ENCODE measurements at places on chromosomes 16 and 17.

GRCh38 chr16:10791048-10791447 is 27.5 kb downstream of the TVP23A start:
- DNase-seq = no peak

DNA sequence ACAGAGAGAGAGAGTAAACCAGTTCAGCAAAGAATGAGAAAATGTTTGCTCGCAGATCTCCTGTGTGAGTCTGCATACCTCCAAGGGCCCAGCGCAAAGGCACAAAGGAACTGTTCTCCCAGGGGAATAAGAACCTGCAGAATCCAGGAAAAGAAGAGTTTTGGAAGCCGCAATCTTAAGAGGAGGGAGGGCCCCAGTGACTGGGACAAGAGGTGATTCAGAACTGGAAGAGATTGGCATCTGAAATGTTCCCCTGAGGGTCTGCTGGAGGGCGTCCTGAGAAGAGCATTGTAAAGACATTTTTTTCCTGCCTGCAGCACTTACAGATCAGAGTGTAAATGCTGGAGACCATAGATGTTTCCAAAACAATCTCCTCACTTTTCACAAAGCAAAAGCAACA is 6.1 kb downstream of the ATMIN start:
- DNase-seq = no peak

- DNase-seq = no peak
Observed at GRCh38 chr16:86517652-86518258, 7.4 kb downstream of the FOXF1 start.

- no peak for DNase-seq
Observed at GRCh38 chr17:47208744-47209488, at the start of gene MYL4. MYL4 (plus strand) TSS chr17:47209348; CDS start chr17:47209423, 75 bp downstream.

GRCh38 chr17:6936370-6937028 is 59.4 kb upstream of the ALOX12 start:
- no peak for DNase-seq

Data from foreskin keratinocyte (primary cell).